MV-4-11 (cell line): ENCODE measurements at places on chromosomes 11 and 22.

DNA sequence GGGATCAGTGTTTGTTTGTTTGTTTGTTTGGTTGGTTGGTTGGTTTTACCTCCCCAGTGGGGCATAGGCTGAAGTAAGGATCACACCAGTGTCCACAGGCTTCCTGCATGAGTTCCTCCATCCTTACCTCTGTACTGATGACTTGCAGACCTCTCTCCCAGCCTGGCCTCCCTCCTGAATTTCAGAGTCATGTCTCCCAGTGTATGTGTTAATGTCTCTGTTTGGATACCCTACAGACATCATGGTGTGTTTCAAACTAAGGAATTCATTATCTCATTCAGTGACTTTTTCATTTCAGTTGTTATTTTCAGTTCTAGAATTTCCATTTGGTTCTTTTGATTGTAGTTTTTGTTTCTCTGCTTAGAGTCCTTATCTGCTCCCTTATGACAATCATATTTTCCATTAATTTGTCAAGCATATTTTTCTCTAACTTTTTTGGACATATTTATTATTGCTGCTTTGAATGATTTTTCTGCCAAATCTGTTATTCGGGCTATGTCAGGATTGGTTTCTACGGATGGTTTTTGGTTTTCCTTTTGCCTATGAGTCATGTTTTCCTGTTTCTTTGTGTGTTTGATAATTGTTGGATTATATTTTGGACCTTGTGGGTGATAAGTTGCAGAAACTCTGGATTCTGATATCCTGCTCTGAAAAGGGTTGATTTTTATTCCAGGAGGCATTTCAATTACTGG is 23.6 kb downstream of the MYEOV start:
- DNase-seq = no peak

DNA sequence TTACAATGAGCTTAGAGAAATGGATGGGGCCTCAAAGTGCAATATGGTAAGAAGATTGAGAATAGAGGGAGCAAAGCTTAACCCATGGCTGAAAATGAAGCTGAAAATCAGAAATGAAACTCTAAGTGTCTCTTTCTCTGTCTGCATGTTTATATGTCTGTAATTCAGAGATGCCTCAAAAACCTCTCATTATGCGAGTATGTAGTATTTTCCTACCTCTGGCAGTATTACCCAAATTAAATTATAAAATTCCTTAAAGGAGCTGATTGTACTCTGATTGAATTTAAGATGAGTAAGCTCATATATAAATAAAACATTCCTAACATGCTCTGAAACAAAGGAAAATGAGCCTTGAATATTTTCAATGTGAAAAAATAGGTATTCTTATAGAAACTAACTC is 39.8 kb upstream of the PRSS23 start:
- no peak for DNase-seq

GRCh38 chr11:35323076-35323868 is 96.1 kb downstream of the SLC1A2 start:
- DNase-seq = no peak

DNA sequence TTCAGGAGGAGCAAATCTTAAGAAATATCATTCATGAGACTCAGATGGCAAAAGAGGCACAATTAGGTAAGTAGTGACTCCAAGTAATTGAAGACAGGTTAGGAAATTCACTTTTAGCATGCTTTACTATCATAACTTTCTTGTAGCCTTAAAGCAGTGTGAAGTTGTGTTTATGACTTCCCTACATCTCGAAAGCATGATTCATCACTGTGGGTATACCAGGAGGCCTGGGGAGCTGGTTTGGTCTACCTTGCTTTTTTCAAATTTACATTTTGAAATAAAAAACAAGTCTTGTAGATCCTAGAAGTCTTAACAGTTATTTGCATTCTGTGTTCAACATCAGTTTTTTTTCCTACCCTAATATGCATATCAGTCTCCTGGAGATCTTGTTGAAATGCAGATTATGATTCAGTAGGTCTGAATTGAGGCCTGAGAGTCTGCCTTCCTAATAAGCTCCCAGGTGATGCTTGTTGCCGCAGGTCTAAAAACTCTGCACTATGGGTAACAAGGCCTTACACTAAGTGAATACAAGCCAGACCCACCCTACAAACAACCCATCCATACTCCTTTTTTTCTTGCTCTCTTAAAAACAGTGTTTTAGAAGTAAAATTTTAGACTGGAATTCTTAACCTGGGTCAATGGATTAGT is 41.4 kb downstream of the TTC17 start:
- DNase-seq = no peak

- peak; percentile 1 for DNase-seq
Observed at GRCh38 chr11:122405547-122406341, 249.8 kb upstream of the UBASH3B start.

GRCh38 chr11:55854704-55855103 is 16.2 kb downstream of the OR5D16 start:
- no peak for DNase-seq
